ENCODE measurements at places on chromosomes 11 and 22. TPM values are rescaled to one million over a fixed set of nuclear protein-coding genes. Genes with fewer than 3 reads are reported as not detected.

The WBP2NL gene
- not detected for total RNA-seq

The CHADL gene
- total RNA-seq = not detected

The IFITM1 gene
- 352 TPM for total RNA-seq

The ADM2 gene
- total RNA-seq = 21.1 TPM

GRCh38 chr11:316891-317301 lies 3.1 kb downstream of the IFITM1 start:
- no peak for DNase-seq

DNA sequence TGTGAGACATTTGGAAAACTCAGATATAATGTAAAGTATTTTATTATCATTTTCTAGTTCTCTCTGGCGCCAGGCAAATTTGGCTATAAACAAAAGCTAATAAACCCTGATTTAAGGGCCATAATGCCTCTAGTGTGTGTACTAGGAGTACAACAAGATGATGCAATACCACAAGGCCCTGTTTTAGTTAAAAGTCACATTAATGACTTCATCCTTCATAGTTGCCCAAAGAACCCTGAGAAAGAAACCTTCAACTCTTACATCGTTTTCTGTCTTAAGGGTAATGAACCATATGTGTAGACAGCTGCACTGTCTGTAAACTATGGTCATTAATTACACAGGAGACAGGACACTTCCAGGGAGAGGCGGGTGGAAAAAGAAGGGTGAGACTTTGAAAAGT lies 538.4 kb downstream of the FAM181B start:
- no peak for DNase-seq

DNA sequence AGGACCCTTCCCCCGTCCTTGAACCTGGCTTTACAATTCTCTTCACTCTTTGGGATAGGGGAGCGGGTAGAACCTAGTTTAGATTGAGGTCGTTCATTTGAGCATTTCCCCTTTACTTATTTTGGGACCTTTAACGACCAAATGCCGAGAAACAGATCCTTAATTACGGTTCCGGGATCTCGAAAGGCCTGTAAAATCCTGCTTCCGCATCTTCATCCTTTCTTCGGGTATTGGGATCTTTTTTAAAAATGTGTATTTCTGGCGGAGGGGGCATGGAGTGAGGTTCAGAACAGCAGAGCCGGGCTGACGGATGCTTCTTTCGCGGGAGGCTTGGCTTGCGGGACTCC lies 395 bp upstream of the HIPK3 start:
- no peak for DNase-seq

DNA sequence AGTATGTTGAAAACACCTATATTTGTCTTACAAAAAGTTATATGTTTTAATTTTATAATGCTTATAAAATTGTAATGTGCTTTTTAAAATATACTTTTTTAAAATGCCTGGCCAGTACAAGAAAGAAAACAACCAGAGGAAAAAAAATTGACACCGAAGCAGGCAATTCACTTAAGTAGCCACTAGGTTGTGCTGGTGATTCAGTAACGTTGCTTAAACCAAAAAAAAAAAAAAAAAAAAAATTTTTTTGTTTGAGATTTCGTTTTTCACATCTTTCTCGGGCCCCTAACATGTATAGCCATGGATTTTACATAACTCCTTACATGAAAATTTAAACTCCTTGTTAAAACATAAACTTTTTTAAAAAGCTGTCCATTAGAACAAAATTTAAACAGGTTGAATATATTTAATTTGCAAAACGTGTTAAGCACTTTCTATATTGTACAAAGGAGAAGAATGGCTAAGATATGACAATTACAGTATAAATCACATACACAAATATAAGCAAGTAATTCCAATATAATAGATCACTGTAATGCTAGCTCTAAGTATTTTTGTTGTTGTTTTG lies 9.2 kb downstream of the OR8B4 start:
- DNase-seq = no peak

Data from osteocyte (in vitro differentiated cells).